ENCODE measurements at places on chromosomes 16 and 17. TPM values are rescaled to one million over a fixed set of nuclear protein-coding genes. Genes with fewer than 3 reads are reported as not detected.

SDR42E2 gene
- 0.39 TPM for total RNA-seq

ALDH3A1 gene
- total RNA-seq, result not detected

CPHXL2 gene
- total RNA-seq, result not detected

PLD6 gene
- 10.1 TPM for total RNA-seq

UNC45B gene
- 0.16 TPM for total RNA-seq

RAB26 gene
- total RNA-seq, result not detected

HBA2 gene
- total RNA-seq, result not detected

CYGB gene
- total RNA-seq, result 0.23 TPM

HSD3B7 gene
- total RNA-seq, result 0.33 TPM

FBXW10 gene
- 0.12 TPM for total RNA-seq

KRT27 gene
- not detected for total RNA-seq

- H3K4me1 ChIP-seq, result no peaks in the 10 kb centered on the region
- H3K4me3 ChIP-seq, result no peak overlapping the region
- H3K36me3 ChIP-seq, result no peaks in the 10 kb centered on the region
- H3K27me3 ChIP-seq, result peaks cover 5% of the 10 kb centered on the region
Observed at GRCh38 chr16:58378401-58378800, 13.9 kb upstream of the GINS3 start.

DNA sequence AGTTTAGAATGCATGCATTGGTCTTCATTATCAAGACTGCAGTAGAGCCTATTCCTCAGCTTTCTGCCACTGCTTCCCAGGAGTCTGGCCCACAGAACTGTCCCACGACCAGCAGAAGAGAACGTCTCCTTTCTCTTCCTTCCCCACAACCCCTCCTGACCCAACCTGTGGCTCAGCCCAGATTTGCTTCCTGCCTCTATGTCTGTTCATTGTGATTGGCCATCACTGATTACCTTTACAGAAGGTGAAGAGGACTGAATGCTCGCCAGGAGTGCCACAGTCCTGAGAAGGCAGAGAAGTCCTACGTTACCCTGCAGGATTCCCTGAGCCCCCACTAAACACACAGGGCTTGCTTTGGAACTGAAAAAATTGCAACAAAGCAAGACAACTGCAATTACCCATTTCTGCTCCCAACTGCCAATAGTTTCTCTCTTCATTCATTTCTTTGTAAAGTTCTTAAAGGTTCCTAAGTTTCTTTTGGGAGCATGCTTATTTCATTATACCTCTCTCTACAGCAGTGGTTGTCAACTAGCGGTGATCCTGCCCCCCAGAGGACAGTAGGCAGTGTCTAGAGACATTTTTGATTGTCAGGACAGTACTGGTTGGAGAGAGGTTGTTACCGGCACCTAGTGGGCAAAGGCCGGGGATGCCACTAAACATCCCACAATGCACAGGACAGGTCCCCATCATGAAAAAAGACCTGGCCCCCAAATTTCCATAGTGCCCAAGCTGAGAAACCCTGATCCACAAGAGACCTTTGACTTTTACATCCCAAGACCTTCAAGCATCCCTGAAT, 4.5 kb upstream of the NAT9 start:
- peak overlapping the region; percentile 67 for H3K27ac ChIP-seq
- H3K4me1 ChIP-seq, result peaks cover 37% of the 10 kb centered on the region
- no peaks in the 10 kb centered on the region for H3K27me3 ChIP-seq
- no peak overlapping the region for H3K4me3 ChIP-seq

DNA sequence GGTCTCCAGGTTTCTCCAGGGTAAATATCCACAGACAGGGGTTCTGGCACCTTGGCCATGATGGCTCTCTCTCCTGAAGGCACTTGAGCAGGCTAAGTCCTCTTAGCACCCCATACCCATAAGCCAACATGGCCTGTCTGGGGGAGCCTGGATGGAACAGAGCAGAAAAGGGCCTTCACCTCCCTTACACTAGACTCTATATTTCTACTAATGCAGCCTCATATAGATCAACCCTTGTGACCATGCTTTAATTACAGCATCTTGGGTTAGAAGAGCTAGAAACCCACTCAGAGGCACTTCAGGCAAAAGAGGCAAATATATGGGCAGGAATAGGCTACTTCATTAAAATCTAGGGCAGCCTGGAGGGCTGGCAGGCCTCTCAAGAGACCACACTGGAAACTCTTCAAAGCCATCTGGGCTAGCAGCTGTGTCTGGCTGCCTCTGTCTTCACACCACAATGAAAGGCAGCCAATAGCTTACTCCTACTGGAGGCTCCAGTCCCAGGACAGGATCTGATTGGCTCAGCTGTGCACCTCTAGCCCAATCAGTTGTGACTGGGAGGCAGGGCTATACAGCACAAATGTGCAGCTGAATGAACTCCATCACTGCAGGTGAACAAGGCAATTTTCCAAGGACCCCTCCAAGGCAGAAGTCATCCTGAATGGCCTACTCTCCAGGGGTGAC, 4.7 kb upstream of the CDT1 start:
- no peaks in the 10 kb centered on the region for H3K27me3 ChIP-seq
- no peak overlapping the region for H3K4me3 ChIP-seq
- H3K36me3 ChIP-seq, result no peaks in the 10 kb centered on the region
- no peak for DNase-seq

GRCh38 chr16:83568345-83568744, 239.4 kb upstream of the HSBP1 start:
- no peaks in the 10 kb centered on the region for H3K27me3 ChIP-seq
- DNase-seq, result no peak
- H3K4me3 ChIP-seq, result no peak overlapping the region
- no peak overlapping the region for H3K27ac ChIP-seq

DNA sequence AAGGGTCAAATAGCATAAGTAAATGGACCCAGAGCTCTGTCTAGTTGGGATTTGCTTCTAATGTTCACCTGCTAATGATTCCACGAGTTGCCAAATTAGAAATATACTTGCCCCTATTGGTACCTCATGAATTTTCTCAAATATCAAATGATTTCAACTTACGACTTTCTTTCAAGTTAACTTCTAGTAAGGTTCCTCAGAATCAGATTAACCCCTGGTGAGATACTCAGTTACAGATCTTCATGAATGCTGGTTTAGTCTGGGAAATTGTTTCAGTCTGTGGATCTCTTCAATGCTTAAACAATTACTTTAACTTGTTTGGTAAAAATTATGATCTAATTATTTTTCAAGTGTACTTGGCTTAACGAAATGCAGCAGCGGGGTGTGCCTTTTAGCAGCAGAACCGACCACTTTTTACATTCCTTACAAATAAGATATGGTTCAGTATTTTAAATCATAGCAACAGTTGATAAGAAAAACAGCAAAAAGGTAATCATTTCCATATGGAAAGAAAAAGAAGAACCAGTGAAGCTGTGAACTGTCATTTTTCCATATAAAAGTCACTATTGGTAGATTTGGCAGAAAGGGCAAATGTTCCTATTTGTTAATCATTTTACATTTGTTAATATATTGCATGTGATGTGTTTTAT, 34.5 kb downstream of the TUBD1 start:
- H3K4me3 ChIP-seq, result no peak overlapping the region
- H3K27ac ChIP-seq, result no peak overlapping the region
- no peaks in the 10 kb centered on the region for H3K27me3 ChIP-seq
- H3K36me3 ChIP-seq, result peaks cover 29% of the 10 kb centered on the region
- H3K4me1 ChIP-seq, result no peaks in the 10 kb centered on the region
- DNase-seq, result no peak

DNA sequence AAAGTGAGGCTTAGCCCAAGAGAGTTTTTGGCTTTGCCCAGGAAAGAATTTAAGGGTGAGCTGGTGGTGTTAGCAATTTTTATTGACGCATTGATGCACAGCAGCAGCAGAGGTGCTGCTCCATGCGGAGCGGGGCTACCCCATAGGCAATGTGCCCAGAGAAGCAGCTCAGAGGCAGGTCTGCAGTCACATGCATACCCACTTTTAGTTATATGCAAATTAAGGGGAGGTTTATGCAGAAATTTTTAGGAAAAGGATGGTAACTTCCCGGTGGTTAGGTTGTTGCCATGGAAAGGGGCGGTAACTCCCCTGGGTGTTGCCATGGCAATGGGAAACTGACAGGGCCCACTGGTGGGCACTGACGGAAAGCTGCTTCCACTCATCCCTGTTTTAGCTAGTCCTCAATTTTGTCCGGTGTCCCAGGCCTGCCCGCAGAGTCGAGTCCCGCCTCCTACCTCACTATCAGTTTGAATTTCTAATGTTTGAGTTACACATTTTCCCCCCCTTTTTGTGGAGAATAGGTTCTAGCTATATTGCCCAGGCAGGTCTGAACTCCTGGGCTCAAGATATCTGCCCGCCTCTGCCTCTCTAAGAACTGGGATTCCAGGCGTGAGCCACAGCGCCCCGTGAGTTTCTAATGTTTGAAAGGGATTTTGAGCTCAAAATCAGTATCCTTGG, 10.4 kb upstream of the GJD3 start:
- H3K4me1 ChIP-seq, result peaks cover 4% of the 10 kb centered on the region
- H3K27ac ChIP-seq, result no peak overlapping the region
- H3K27me3 ChIP-seq, result no peaks in the 10 kb centered on the region
- no peak overlapping the region for H3K4me3 ChIP-seq
- DNase-seq, result no peak
- no peaks in the 10 kb centered on the region for H3K36me3 ChIP-seq

- no peak overlapping the region for H3K27ac ChIP-seq
- H3K4me1 ChIP-seq, result no peaks in the 10 kb centered on the region
- DNase-seq, result no peak
- no peaks in the 10 kb centered on the region for H3K27me3 ChIP-seq
- H3K36me3 ChIP-seq, result peaks cover 30% of the 10 kb centered on the region
Observed at GRCh38 chr17:82915757-82916027, 75.9 kb upstream of the ZNF750 start.
